ENCODE measurements at places on chromosomes 7 and 10.

- no peak for DNase-seq
Observed at GRCh38 chr7:22730921-22731654, 4.1 kb downstream of the IL6 start.

GRCh38 chr10:122387572-122387971 is 13.1 kb downstream of the PLEKHA1 start:
- DNase-seq = no peak

DNA sequence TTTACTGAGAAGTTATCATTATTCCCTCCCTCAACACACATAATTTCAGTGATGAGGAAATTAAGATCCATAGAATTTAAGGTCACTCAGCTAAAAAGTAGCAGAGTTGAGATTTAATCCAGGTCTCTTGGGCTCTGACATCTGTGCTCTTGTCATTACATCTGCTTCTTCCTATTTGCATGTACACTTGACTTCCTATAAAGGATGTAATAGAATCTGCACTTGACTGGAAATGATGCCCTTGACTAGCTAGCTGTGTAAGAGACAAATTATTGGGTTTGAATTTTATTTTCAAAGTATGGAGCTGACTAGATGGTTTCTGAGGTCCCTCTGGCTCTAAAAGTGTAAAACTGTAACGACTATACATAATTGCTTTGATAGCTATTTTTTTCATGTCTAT is 59.5 kb downstream of the AGK start:
- DNase-seq = no peak

- no peak for DNase-seq
Observed at GRCh38 chr10:132450466-132450824, 53.4 kb downstream of the PWWP2B start.

DNA sequence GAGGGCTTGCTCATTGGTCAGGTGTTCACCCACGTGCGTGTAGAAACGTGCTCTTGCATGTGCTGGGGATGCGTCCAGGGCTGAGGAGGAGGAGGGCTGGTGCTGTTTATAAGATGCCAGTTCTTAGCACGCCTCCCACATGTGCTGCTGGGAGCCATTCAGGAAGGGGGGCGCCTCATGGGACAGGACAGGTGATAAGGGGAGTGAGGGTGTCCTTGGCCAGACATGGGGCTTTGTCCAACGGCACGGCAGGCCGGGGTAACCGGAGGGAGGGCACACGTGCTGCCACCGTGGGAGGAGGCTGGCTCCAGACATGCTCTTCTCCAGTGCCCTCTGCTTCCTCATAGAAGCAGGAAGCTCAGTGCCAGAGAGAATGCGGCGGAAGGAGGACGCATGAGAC is 150.0 kb downstream of the ZMYND11 start:
- DNase-seq = no peak

DNA sequence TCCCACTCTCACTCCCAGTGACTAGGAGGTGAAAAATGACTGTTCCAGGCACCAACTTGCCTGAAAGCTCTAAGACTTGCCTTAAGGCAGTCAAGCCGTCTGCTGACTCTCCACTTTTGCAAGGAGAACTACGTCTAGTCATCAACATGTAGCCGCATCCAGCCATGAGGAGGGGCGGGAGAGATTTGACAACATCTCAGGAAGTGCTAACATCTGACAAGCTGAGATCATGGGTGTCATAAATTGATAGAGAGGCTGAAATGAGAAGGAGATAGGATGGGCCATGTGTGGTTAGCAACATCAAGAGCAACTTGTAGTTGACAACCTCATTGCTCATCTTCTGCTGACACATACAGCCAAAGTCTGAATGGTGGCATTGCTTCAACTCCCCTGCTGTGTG is 9.0 kb upstream of the TBXAS1 start:
- no peak for DNase-seq

DNA sequence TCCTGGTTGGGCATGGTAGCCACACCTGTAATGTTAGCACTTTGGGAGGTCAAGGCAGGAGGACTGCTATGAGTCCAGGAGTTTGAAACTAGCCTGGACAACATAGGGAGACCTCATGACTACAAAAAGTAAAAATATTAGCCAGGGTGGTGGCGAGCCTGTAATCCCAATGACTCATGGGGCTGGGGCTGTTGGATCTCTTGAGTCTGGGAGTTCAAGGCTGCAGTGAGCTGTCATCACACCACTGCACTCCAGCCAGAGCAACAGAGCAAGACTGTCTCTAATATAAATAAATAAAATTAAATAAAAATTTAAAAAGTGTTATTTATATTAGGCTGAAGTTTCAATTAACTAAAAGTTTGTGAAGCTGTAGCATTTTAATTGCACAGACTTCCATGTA is 207.3 kb downstream of the NXPH1 start:
- no peak for DNase-seq

GRCh38 chr7:37825038-37825437 is 23.4 kb upstream of the NME8 start:
- no peak for DNase-seq

DNA sequence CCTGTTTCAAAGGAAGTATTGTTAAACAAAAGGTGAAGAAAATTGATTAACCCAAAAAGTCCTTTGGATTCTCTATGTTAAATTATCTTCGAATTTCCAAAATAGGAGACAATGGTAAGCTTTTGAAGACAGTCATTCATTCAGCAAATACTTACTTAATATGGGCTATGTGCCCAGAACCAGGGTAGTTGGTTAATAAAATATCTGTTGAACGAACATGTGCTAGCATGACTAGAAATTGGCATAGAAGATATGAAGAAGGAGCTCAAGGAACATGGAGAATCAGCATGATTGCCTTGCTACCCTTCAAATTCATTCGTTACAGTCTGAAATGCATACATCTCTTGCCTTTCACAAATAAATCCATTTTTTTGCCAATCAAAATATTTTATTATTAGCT is 123.1 kb upstream of the RHEB start:
- no peak for DNase-seq

- DNase-seq = no peak
Observed at GRCh38 chr7:2811476-2812113, 32.5 kb downstream of the GNA12 start.

- no peak for DNase-seq
Observed at GRCh38 chr10:86345859-86346798, 20.5 kb downstream of the GRID1 start.

DNA sequence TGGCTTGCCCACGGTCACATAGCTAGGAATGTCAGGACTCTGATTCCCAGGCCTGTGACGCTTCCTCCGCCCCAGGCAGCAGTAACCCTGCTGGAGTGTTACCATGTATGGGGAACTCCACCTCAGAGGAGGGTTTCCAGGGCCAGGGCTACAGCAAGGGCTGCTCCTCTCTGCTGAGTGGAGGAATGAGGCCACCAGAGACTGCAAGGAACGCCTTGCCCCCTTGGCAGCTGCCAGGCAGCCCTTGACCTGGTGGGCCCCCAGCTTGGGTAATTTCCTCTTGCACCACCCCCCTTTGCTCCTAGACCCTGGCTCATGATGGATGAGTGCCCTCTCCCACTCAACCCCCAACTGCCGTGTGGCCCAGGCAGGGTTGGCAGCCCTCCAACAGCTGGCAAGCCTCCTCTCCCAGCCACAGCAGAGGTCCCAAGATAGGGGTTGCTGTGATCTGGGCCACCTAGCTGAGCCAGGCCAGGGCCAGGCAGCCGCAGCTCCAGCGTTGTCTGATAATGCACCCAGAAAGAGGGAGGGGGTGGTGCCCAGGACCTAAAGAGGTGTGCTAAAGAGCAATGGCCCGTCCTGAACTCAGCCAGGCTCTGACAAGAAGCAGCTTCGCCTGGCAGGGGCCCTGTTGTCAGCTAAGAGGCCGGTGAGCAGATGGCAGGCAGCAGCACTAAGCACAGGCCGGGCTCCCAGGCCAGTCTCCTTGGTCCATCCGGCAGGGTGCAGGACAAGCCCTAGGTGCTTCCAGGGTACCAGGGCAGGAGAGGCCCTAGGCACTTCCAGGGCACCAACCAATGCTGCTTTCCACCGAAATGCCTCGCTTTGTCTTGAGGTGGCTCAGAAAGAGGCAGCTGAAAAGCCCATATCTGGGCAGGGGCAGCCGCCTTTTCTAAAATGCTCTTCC is 35.4 kb downstream of the DRGX start:
- no peak for DNase-seq

GRCh38 chr10:127368101-127368500 is 171.7 kb upstream of the INSYN2A start:
- no peak for DNase-seq

- no peak for DNase-seq
Observed at GRCh38 chr7:92794831-92795230, 41.5 kb downstream of the CDK6 start.

- no peak for DNase-seq
Observed at GRCh38 chr7:18534481-18534880, 38.9 kb downstream of the HDAC9 start.

GRCh38 chr10:26534384-26534783 is 96.2 kb downstream of the APBB1IP start:
- DNase-seq = no peak

DNA sequence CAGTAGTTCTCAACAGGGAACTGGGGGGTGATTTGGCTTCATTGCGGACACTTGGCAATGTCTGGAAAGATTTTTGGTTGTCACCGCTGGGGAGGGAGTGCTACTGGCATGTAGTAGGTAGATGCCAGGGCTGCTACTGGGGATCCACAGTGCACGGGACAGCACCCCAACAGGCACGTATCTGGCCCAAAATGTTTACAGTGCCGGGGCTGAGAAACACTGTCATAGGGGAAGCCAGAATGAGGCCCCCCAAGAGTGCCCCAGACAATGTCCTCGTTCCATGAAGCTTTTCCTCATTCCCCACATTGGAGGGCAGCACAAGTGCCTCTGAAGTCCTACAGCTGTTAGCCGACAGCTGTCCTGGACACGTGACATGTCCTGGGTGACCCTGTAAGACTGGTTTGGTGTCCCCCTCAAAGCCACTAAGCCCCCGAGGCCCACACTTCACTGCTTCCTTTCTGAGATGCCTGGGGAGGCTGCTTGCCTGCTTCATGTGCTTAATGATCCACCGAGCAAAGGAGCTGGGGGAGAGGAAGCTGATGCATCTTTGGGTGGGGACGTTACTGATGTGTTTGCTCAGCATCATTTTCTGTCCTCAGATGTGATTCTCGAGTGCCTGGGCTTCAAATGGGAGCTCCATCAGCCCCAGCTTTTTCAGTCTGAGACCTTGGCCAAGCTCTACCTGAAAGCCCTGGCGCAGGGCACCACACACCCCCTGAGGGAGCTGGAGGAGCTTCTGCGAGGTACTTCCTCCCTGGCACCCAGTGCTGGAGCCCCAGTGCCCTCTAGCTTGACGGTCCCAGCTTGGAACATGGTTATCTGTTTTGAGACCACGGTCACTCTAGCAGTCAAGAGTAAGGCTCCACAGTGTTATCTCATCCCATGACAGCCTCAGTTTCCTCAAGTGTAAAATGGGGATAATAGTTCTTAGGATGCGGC is 14.7 kb downstream of the BTBD16 start:
- DNase-seq = no peak

DNA sequence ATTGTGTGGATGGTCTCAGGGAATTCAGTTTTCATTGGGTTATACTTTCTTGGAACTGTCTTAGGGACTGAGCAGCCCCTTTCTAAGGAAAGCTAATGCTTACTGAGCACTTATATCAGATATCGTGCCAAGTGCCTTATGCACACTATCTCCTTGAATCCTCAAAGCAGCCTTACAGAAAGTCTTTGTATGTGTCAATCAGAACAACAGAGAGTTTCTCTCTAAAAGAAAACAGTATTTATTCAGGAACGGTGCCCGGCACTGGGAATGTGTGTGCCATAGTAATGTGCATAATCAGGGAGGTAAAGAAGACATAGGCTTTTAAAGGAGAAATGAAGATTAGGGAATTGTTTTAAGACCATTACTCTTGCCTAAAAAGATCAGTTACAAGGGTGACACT is 17.3 kb downstream of the ANTXRL start:
- DNase-seq = no peak

GRCh38 chr7:2157473-2158279 is 75.1 kb downstream of the MAD1L1 start:
- DNase-seq = peak; percentile 89

GRCh38 chr7:83677180-83677866 is 28.4 kb upstream of the SEMA3E start:
- DNase-seq = peak; percentile 77

DNA sequence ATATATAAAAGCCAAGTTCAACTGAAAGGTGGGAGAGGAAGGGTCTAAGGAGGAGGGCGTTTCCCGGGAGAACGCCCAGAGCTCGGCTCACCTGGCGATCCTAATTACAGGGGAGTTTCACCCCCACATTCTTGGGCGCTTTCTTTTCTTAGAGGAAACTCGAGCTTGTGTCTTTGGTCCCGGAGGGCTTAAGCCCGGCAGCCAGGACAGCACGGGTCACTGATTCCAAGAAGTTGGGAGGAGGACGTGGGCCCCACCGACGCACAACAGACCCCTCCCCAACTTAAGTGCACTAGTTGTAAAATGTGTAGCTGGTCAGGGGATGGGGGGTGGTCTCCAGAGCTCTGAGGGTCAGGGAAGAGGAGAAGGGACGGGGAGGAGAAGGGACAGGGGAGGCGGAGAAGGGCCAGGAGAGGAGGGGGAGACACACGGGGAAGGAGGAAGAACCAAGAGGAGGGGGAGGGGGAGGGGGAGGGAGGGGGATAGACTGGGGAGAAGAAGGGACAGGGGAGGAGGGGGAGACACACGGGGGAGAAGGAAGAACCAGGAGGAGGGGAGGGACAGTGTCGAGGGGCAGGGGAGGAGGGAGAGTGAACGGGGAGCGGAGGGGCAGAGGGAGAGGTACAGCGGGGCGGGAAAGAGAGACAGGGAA is 874 bp downstream of the BAIAP2L1 start:
- no peak for DNase-seq

- DNase-seq = no peak
Observed at GRCh38 chr7:117012696-117013095, 59.4 kb downstream of the ST7 start.

DNA sequence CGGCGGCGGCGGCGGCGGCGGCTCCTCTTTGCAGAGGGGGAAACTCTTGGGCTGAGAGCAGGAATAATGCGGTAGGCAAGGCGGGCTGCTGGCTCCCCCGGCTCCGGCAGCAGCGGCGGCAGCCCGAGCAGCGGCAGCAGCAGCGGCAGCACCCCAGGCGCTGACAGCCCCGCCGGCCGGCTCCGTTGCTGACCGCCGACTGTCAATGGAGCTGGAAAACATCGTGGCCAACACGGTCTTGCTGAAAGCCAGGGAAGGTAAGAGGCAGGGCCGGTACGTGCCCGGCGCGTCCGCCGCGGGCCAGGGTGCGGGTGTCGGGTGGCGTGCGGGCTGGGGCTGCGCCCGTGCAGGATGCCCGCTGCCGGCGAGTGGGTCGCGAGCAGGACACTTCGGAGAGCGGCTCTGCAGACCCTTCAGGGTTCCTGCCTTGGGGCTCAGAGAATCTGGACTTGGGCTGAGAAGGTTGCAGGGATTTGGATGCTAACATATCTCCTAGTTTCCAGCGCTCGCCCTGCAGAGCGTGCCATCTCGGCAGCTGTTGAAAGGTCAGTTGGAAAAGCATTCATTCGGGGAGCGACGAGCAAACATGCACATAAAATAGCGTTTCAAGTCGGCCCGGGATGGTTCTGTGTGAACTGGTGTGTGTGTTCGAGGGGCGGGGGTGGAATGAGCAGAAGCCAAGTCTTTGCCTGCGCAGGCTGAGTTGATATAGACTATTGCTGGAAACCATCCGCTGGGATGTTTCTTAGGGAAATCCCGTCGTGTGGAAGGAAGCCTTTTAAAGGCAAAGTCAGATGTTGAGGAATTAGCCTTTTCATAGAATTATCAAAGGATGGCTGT is 562 bp downstream of the GRK5 start:
- DNase-seq = no peak

- no peak for DNase-seq
Observed at GRCh38 chr10:110777017-110777416, 94.7 kb upstream of the PDCD4 start.

Measured in AG04450 (cell line).